ENCODE measurements at places on chromosomes 7 and 10.

- no peak for DNase-seq
Measured at GRCh38 chr7:7554649-7555575, 11.8 kb upstream of the MIOS start.

- DNase-seq: no peak
Measured at GRCh38 chr7:68245688-68246087, 1249.1 kb downstream of the TYW1 start.

GRCh38 chr7:36792421-36792820 lies 68.1 kb upstream of the AOAH start:
- no peak for DNase-seq

DNA sequence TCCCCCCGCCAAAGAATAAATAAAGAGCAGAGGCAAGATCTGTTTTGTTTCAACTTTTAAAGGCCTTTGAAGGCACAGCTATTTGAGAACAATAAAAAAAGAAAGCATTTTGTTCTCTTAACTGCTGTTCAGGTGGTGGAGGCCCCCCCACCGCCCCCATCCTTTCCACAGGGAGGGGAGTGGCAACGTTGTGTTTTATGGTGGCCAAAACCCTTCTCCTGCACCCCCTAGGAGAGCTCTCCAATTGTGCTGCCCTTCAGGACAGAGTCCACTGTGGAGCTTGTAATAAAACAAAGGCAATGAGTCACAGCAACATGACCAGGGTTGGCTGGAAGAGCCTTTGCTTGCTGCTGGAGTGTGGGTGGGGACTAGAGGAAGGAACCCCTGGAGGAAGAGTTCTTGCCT lies 987.9 kb downstream of the KCNMA1 start:
- DNase-seq: no peak

DNA sequence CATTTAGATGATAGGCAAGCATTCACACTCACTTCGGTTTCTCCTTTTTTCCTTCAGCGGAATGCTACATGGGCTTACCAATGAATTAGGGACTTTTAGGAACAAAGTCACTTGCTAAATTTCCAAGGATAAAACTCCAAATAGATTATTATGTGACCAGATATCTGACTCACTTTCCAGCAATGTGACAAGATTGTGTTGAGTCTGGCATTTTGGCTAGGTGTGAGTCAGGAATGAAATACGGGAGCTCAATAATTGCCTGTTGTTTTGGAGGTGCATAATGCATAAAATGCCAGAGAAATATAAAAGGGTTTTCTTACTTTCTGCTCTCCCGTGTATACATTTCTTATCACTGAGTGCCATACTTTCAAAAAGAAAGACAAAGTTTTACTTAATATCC lies 721.1 kb downstream of the KCNMA1 start:
- no peak for DNase-seq

- no peak for DNase-seq
Measured at GRCh38 chr7:94913391-94913790, 6.0 kb downstream of the PPP1R9A start.

DNA sequence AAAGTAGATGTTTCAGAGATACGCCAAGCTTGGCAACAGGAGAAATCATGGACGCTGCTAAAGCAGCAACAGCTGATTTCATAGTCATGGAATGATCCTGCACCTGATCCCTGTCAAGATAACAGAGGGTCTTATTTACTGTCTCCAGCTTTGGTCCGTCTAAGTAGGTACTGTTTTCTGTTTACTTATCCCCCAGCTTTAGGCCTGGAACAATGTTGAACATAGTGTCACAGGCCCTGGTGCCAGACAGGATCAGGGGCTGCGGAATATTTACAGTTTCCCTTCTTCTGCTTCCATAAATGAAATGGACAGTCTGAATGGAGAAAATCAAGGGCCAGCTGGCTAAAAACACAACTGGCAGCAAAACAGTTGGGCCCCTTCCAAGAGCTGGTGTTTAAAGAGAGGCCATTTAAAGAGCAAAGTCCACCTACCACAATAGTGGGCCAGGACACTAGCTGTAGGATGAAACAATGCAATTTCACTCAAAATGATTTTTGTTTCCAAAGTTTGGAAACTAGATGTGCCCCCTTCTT lies 2.9 kb downstream of the GPR37 start:
- DNase-seq: no peak

GRCh38 chr7:22348379-22348778 lies 8.6 kb downstream of the RAPGEF5 start:
- no peak for DNase-seq

DNA sequence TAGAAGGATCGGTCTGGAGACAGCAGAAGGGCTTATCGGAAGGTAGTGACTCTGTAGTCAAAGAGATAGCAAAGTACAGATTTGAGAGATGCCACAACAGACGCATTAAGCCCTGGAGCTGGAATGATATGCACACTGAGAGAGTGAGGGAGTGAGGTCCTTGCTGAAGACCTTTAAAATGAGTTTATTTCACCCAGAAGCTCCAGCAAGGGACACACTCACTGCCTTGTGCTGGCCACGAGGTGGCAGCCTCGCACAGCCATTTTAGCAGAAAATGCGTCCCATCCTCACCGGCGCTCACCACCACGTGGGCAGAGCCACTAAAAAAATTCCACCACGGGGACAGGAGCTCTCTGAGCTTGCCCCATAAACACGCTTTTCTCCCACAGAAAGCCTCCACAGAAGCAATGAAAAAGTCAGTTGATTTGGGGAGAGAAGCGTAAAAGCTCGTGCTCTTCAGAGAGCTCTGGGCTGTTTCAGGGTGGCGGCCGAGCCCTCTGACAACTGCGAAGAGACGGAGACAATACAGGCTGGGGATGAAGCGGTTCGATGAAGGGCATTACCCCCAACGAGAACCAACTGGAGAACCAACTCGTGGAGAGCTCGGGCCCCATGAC lies 163.0 kb upstream of the KLF14 start:
- no peak for DNase-seq

GRCh38 chr10:101776161-101776817 lies 375 bp upstream of the FGF8 start:
- no peak for DNase-seq

Measured in HS-27A (cell line).